ENCODE measurements at places on chromosomes 7 and 10. TPM values are rescaled to one million over a fixed set of nuclear protein-coding genes. Genes with fewer than 3 reads are reported as not detected.

TEX36 gene
- not detected for total RNA-seq

UPP1 gene
- total RNA-seq: 114 TPM

TFAM gene
- 61.3 TPM for total RNA-seq

FRA10AC1 gene
- 13.7 TPM for total RNA-seq

VPS37D gene
- 0.25 TPM for total RNA-seq

GOT1 gene
- total RNA-seq: 26.1 TPM

DNA sequence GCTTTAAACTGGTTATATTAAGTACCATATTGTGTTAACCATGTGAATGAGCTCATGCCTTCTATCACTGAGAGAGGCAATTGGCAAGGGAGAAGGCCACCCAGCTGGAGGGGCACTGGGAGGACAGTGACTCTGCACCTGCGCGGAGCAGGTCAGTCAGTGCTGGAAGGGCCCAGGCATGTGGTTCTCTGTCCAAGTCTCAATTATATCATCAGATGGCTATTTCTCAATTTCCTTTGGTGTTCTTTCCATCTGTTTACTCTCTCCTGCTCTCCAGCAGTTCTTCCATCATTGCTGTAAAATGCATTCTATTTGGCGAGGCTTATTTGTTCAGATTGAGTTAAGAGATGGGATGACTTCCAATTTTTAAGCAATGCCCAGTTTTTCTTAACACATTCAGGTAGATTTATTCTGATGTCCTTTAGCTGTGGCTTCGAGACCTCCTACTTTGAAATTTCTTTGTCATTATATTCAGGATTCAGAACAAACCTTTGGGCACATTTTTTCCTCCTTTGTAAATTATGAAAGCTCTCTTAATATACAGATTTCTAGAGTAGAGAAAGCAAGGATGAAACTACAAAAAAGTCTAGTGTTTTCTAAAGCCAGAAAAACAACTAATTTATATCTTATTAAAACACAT, 159.3 kb downstream of the BMPER start:
- no peaks in the 10 kb centered on the region for H3K27me3 ChIP-seq
- H3K36me3 ChIP-seq: no peaks in the 10 kb centered on the region
- no peak overlapping the region for H3K27ac ChIP-seq
- no peak for DNase-seq

GRCh38 chr10:32687546-32687945, 241.6 kb downstream of the CCDC7 start:
- no peaks in the 10 kb centered on the region for H3K4me1 ChIP-seq
- no peak overlapping the region for H3K4me3 ChIP-seq
- H3K27me3 ChIP-seq: no peaks in the 10 kb centered on the region
- H3K36me3 ChIP-seq: peaks cover 1% of the 10 kb centered on the region

DNA sequence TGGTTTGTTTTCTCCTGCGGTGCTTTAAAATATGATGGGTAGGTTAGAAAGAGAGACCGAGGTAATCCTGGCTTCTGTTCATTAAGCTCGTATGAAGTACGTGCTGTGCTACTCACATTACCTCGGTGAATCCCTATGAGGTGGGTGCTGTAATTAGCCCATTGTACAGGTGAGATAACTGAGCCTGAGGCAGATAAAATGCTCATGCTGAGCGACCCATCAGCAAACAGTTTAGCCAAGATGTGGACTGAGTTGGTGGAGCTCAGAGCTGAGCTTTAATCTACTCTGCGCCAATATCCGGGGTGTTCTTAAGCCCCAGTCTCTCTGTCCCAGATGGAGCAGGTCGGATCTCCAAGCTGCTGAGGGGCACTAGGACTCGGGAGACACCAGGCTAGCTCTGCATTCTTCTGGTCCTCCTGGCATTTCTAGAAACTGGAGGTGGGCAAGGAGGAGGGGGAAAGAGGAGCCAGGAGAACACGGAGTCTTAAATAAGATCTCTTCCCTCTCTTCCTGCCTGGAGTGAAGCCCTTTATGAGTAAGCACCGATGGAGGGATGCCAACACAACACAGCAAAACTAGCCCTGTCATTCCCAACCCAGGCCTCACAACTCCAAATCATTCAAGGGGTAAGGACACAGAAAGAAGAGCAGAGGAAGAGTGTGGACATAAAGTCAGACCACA, 458.5 kb downstream of the KCNMA1 start:
- no peaks in the 10 kb centered on the region for H3K4me1 ChIP-seq
- no peak overlapping the region for H3K27ac ChIP-seq
- DNase-seq: no peak
- no peak overlapping the region for H3K4me3 ChIP-seq

DNA sequence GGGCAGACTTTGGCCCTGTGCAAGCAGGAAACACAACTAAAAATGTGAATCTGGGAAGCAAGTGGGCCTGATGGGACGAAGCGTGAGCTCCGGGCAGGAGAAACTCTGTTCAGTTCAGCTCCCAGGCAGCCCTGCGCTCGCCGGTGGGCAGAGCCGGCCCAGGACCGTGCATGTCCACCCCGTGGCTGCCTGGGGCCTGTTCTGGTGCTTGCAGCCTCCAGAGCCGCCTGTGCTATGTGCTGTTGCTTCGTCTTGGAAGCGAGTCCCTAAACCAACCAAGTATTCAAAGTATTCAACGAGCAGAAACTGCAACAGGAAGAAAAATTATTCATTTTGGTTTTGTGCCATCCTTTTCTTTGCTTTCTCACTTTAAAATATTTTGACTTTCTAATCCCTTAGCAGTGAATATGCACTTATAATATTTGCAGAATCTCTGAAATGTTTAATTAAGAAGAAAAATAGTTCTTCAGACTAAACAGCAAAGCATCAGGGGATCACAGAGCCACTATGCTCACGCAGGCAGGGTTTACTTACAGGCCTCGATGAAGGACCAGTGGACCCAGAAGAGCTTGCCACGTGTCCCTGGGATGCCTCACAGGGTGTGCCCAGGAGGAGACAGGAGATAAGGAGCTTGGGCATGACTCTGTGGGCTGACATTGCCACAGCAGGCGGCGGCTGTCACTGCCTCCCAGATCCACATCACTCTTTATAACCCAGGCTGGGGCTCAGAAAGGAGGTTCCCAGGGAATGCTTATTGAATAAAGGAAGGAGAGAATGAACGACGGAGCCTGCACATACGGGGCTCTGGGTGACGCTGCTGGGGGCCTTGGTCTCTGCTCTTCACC, 45.6 kb downstream of the VIPR2 start:
- H3K4me1 ChIP-seq: peaks cover 11% of the 10 kb centered on the region
- no peak overlapping the region for H3K4me3 ChIP-seq
- no peak overlapping the region for H3K27ac ChIP-seq
- H3K36me3 ChIP-seq: no peaks in the 10 kb centered on the region

GRCh38 chr10:122544493-122544892, 16.1 kb upstream of the DMBT1 start:
- H3K27ac ChIP-seq: no peak overlapping the region
- H3K27me3 ChIP-seq: peaks cover 11% of the 10 kb centered on the region
- H3K36me3 ChIP-seq: no peaks in the 10 kb centered on the region
- no peak for DNase-seq
- H3K4me3 ChIP-seq: no peak overlapping the region

DNA sequence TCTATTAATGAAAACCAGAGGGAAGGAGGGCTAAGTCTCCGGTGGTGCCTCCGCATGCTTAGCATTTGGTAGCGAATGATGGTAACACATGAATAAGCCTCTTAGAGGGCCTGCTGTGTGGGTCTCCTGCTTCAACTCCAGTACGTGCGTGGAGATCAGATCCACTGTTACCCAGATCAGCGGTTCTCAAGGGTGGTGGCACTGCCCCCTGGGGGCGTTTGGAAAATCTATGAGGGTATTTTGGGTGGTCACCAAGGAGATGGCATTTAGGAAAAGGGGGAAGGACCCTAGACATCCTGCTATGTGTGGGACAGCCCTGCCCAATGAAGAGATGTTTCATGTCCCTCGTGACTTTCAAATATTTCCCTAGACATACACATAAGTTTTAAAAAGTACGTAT, 57.1 kb upstream of the TM9SF3 start:
- no peak for DNase-seq
- no peaks in the 10 kb centered on the region for H3K36me3 ChIP-seq
- H3K27ac ChIP-seq: no peak overlapping the region
- H3K27me3 ChIP-seq: peaks cover under 1% of the 10 kb centered on the region

DNA sequence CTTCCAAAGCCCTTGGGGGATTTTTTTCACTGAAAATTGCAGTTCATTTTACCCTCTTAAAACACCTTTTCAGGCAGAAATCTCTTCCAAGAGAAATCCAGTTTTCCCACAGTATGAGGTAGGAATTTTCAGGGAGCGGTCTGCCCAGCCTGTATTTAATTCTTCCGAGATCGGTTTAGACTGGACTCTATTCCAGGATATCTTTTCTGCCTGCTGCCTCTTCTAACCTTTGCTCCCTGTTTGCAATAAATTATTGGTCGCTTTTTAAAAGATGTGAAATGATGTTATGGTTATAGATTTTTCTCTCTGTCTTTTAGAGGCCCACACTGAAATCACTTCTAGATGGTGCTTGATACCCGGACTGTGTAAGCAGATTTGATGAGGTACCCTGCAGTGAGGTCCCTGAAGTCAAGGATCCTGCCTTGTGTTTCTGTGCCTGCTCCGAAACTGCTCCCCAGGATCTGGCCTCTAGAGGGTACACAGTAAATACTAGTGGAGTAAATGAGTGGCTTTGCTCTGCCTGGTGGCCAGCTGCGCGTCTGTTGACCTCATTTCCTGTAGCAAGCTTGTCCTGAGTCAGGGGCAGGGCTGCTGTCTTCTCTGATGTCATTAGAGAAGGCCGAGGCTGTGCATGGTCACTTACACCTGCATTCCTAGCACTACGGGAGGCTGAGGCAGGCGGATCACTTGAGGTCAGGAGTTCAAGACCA, 191.6 kb downstream of the FANK1 start:
- H3K4me3 ChIP-seq: no peak overlapping the region
- no peak for DNase-seq
- H3K4me1 ChIP-seq: no peaks in the 10 kb centered on the region
- H3K27me3 ChIP-seq: no peaks in the 10 kb centered on the region
- H3K36me3 ChIP-seq: no peaks in the 10 kb centered on the region

- DNase-seq: no peak
- no peaks in the 10 kb centered on the region for H3K36me3 ChIP-seq
- H3K4me1 ChIP-seq: no peaks in the 10 kb centered on the region
- no peaks in the 10 kb centered on the region for H3K27me3 ChIP-seq
- H3K4me3 ChIP-seq: no peak overlapping the region
Measured at GRCh38 chr10:127698886-127699285, 38.1 kb upstream of the FOXI2 start.

GRCh38 chr10:53646525-53646924, 873.9 kb upstream of the MBL2 start:
- no peak for DNase-seq
- H3K27me3 ChIP-seq: no peaks in the 10 kb centered on the region
- H3K4me3 ChIP-seq: no peak overlapping the region
- no peaks in the 10 kb centered on the region for H3K4me1 ChIP-seq

- no peak for DNase-seq
- H3K4me1 ChIP-seq: peaks cover 2% of the 10 kb centered on the region
- peaks cover 90% of the 10 kb centered on the region for H3K27me3 ChIP-seq
- no peak overlapping the region for H3K27ac ChIP-seq
Measured at GRCh38 chr10:101143345-101143630, 12.2 kb downstream of the TLX1 start.

GRCh38 chr10:23432166-23432565, 6.7 kb upstream of the OTUD1 start:
- no peaks in the 10 kb centered on the region for H3K36me3 ChIP-seq
- no peak for DNase-seq
- H3K4me1 ChIP-seq: no peaks in the 10 kb centered on the region
- no peak overlapping the region for H3K27ac ChIP-seq

- no peaks in the 10 kb centered on the region for H3K36me3 ChIP-seq
- no peaks in the 10 kb centered on the region for H3K4me1 ChIP-seq
- H3K4me3 ChIP-seq: no peak overlapping the region
- peaks cover 20% of the 10 kb centered on the region for H3K27me3 ChIP-seq
- DNase-seq: no peak
- H3K27ac ChIP-seq: no peak overlapping the region
Measured at GRCh38 chr7:141431140-141431479, 120.1 kb upstream of the AGK start.

- H3K4me1 ChIP-seq: no peaks in the 10 kb centered on the region
- no peak overlapping the region for H3K27ac ChIP-seq
- no peaks in the 10 kb centered on the region for H3K36me3 ChIP-seq
- no peak overlapping the region for H3K4me3 ChIP-seq
Measured at GRCh38 chr10:79494871-79495705, 17.2 kb upstream of the EIF5AL1 start.

DNA sequence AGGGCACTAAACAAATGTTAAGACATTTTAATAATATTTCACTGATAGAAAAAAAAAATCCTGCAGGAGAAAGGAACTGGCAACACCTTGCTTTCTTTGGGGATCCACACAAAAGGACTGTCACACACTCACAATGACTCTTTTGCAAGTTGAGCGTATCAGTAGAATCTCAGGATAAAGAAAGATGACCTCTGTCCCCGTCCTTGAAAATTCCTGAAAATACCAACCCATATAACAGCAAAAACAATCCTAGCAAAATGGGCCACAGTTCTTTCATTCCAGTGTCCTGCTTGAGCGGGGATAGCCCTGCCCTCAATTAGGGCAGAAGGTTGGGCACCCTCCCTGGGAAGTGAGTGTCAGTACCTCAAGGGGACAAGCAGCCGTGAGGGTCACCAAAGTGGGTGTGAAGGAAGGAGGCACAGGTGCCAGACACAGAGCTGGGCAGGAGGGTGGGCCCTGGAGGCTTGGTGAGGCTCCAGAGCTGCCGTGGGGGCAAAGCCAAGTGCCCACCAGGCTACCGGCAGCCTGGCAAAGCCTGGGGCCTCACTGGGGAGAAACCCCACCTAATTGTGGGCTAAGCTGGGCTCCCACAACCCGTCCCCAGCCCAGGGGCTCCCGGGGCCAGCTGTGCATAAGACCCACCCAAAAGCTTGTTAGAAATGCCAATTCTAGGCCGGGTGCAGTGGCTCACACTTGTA, 2.8 kb downstream of the WDR86 start:
- DNase-seq: no peak
- no peaks in the 10 kb centered on the region for H3K36me3 ChIP-seq
- no peak overlapping the region for H3K4me3 ChIP-seq

All from activated CD4-positive, alpha-beta T cell treated with anti-CD3 and anti-CD28 coated beads, Interleukin-2, amount 10 ng/mL, durations not matched to agents 7 days and 5 days (primary cell).